ENCODE measurements at places on chromosomes 5 and 9. TPM values are rescaled to one million over a fixed set of nuclear protein-coding genes. Genes with fewer than 3 reads are reported as not detected.

Gene C9orf50
- total RNA-seq, result not detected

Gene ORM2
- total RNA-seq, result not detected

Gene SUB1
- 350 TPM for total RNA-seq

Gene OR1J1
- total RNA-seq, result not detected

Gene GPR151
- not detected for total RNA-seq

- no peak for DNase-seq
These were observed 133.3 kb downstream of the KIAA0825 start for GRCh38 chr5:94485067-94485466.

DNA sequence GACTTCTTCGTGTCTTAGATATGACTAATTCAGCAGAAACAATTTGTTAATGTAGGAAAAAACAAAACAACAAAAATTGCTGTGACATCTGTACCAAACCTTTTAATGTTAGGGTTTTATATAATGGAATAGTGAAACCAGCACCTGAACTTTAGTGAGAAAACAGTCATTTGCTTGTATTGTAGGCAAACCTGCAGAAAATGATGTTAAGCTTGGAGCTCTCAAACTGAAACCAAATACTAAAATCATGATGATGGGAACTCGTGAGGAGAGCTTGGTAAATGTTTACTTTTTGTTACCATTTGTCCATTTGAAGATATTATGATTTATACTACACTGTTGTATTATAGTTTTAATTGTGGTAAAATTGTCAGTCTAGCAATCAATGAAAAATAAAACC, 6.6 kb downstream of the UBLCP1 start:
- no peak for DNase-seq

DNA sequence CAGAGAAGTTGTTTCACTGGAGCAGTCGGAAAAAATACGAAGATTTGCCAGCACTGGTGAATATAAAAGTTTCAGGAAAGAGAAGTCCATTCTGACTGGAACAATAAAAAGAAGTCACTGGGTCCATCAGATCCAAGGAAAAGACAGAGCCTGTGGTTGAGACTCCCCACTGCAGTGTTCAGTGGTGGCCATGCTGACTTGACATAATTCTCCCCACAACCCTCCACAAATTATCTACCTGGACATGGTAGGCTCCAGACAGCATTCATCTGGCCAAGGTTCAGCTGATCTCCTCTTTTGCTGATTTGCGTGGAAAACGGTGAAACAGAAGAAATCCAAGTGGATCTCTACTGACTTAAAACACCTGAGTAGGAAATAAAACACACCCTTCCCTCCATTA, 8.0 kb downstream of the THBS4 start:
- no peak for DNase-seq

GRCh38 chr9:65411336-65411735, 126.3 kb upstream of the FOXD4L5 start:
- no peak for DNase-seq

- no peak for DNase-seq
These were observed 263.9 kb upstream of the TRPC7 start for GRCh38 chr5:136629125-136629792.

DNA sequence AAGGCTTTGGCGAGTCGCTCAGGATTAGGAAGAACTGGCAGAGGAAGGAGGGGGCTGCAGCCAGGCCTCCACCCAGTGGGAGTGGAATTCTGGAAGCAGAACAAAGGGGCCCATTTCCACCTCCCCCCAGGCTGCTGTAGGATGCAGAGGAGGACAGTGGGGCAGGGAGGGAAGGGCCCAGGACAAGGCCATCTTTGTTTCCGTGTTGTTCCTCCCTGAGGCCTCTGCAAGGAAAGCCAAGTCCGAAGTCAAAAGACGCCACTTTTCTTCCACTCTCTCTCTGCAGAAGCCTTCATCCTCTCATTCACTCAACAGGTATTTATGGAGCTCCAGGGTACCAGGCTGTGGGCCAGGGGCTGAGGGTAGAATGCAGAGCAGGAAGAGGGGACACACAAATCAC, 70.7 kb downstream of the ENTREP1 start:
- DNase-seq, result no peak

- DNase-seq, result no peak
These were observed 63.8 kb downstream of the GHR start for GRCh38 chr5:42487077-42487476.

- DNase-seq, result peak; percentile 76
These were observed at the start of gene DMRTA1 for GRCh38 chr9:22446589-22446949. Gene DMRTA1, plus strand, starts transcription at chr9:22446824. Its CDS starts 242 bp downstream, at chr9:22447066.

GRCh38 chr9:38146844-38147243, 77.8 kb upstream of the SHB start:
- no peak for DNase-seq

DNA sequence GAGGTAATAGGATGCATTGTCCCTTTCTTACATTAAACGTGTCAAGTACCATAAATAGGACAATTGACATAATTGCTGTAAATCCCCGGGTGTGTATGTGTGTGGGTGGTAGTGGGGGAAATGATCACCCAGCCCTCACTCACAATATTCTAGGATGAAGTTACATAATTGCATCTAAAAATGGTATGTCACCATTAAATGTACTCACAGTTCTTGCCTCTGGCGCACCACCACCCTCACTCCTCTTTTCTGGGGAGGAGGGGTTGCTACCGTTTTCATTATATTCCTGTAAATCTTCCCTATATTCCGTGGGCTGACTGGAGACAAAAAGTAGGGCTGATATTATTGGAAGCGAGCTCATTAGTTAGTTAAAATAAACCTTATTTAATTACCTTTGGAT, 563.8 kb downstream of the TLR4 start:
- DNase-seq, result no peak

DNA sequence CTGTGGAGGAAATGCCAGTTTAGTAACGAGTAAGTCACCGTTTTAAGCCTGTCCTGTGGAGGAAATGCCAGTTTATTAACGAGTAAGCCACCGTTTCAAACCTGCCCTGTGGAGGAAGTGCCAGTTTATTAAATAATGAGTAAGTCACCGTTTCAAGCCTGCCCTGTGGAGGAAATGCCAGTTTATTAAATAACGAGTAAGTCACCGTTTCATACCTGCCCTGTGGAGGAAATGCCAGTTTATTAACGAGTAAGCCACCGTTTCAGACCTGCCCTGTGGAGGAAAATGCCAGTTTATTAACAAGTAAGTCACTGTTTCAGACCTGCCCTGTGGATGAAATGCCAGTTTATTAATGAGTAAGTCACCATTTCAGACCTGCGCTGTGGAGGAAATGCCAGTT, 18.9 kb upstream of the PDCD6 start:
- no peak for DNase-seq

DNA sequence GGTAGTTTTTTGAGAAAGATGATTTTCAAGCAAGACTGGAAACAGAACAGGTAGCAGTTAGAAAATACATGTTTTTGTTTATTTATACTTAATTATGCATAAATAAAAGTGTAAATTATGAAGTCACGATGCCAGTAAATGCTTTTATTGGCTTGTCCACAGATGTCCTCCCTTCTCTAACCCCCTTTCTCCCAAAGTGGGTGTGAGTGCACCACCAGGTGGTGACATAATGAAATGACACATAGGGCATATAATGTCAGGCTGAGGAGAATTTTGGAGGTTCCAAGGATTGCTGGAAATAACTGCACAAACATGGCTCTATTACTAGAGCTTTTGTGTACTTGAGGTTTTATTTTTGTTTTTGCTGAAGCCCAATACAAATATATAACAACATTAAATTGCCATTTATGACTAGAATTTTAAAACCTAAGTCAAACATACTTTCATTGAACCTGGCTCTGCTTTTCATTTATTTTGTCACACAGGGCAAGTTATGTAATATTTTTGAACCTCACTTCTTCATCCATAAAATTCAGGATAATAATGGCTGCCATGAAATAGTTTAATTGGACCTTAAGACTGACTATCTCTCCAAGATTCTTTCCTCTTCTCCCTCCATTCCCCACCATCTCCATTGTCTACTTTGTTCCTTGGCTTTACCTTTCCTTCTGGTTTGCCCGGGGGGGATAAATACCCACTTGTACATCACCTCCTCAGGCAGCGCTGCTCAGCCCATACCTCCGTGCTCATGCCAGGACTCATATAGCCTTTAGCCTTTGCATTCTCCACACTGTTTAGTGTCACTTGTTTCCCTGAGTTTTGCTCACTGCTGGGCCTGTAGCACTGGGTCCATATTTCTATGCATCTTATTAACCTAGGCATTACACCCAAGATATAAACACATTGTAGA, 168.8 kb downstream of the PDE4D start:
- DNase-seq, result peak; percentile 61

DNA sequence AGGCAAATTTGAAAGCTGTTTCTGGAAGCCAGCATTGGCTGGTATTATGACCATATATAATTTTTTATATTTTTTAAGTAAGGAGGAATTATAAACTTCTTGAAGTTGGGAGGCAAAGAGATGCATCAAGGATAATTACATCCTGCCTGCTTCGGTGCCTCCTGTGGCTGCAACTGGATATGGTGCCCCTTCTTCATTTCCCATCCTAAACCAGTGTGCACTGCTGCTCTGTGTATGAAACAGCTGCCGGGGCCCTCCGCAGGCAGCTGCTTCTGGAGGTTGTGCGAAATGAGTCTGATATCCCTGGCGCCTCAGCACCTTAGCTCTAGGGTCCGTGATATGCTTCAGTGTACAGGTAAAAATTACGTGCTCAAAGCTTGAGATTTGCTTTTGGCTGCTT, 304.2 kb downstream of the ENC1 start:
- DNase-seq, result peak; percentile 8

GRCh38 chr5:90182726-90183125, 226.8 kb downstream of the CETN3 start:
- peak; percentile 12 for DNase-seq

DNA sequence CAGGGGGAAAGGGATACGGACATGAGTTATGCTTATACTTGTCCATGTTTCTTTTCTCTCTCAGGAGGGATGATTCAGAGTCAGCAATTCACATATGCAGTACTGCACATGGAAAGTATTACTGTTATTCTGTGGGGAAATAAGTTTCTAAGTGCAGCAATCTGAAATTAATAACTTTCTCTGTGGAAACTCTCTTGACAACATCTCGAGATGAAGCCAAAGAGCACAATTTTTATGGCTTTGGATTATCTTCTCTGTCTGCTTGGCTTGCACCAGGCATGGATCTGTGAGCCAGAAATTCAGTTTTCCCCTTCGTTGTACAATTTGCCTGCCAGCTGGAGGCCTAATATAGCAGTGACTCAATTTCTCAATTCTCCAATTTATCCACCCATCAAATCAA, 2.5 kb upstream of the NDFIP1 start:
- DNase-seq, result peak; percentile 81

- no peak for DNase-seq
These were observed 37.5 kb upstream of the STRBP start for GRCh38 chr9:123305879-123306278.

- no peak for DNase-seq
These were observed 441.4 kb downstream of the SH3GL2 start for GRCh38 chr9:18020121-18020745.

GRCh38 chr5:139593716-139594319, 32.7 kb downstream of the UBE2D2 start:
- peak; percentile 57 for DNase-seq

DNA sequence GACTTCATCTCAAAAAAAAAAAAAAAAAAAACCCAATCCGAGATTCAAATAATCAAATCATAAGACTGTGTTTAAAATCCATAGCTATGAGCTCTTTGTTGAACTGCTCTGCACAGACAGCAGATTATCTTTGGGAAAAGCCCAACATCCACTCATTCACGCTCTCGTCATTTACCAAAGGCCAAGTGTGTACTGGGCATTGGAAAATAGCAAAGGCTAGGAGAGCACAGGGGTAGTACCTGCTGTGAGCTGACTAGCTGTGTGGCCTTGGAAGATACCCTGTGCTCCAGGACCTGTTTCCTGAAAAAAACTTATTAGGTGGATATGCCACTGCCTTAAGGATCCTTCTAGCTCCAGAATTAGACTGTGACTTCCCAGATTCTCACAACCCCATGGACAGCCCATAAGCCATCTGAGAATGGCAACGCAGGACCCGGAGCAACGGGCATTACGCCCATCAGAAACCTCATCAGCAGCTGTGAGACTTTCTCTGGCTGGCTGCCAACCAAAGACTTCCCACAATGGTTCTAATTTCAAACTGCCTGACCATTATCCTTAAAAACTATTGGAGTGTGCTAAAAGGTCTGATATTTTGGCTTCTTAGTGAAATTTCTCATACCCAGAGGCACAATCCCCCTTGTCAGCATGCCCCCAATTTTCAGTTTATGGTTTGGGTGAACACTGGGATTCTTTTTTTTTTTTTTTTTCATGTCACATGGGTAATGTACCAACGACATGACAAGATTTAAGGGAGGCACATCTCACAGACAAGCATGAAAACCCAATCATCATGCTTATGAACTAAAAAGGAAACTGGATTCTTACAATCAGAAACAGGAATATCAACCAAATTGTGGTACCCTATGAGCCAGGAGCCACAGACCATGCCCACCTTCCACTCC, 16.8 kb downstream of the SERINC5 start:
- DNase-seq, result peak; percentile 68

- no peak for DNase-seq
These were observed 409.6 kb downstream of the GADD45G start for GRCh38 chr9:90014421-90014820.

- peak; percentile 4 for DNase-seq
These were observed 37.7 kb downstream of the PCDHAC2 start for GRCh38 chr5:141003791-141004611.

DNA sequence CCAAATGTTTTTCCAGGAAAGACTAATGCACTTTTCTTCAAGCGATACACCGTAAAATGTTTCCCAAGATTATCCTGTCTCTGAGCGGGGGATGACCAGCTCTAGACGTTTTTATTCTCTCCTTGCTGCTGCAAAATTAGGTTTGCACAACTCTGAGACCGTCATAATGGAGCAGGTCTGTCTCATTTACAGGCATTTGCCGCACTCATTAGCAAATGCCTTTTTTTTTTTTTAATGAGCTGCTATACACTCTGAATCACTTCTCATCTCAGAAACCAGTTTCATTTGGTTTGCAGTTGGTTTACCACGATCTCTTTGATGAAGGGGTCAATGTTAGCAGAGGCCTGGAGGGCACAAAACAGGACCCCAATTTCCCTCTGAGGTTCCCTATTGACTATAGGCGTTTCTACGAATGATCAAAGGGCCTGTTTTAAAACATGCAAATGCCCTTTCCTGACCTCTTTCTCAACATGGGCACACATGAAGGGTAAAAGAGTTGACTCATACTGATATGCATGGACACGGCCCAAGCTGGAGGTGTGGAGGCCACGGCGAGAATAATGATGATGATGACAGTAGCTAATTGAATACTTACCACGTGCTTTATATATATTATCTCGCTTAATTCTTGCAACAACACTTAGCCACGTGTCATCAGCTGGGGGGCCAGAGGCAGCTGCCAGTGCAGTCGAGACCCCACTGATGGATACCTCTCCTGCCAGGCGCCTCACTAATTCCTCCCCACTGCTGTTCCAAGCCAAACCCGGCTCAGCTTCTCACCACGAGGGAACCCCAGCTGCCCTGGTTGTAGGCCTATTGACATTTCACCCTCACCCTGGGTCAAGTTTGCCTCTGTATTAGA, 89.9 kb upstream of the PTCH1 start:
- no peak for DNase-seq

GRCh38 chr9:126430124-126430523, 103.5 kb downstream of the MVB12B start:
- no peak for DNase-seq

Measured in GM23248 (cell line).